PC-3 (cell line): ENCODE measurements at places on chromosomes 16 and 17.

DNA sequence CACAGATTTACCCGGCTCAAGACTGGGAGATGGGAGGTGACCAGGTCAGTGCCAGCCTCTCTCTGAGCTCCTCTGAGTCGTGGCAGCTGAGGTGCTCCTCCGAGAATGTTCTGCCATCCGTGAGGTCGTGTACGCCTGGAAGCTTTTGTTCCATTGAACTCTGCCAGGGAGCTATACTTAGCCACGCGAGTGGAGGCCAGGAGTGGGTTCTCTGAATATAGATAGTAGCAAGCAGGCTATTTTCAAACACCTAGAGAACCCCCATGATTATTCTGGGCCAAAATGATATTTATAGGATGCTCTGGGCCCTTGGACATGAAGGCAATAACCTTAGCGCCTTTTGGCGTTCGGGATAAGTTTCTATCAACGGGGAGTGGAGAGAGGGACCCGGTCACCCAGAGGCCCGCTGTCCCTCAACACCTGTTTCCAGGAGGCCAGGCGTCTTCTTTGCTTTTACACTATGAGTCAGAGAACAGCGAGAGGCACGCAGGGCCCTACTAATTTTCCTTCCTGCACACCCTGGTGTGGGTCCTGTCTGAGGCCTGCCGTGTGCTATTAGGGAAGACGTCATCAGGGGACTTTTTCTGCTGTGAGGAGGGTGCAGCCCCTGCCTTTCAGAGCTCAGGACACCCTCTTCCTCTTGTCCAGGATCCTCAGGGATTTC is 11.0 kb upstream of the MVD start:
- no peak overlapping the region for H3K4me3 ChIP-seq
- peaks cover under 1% of the 10 kb centered on the region; the same call in 1 of the 2 replicates for H3K4me1 ChIP-seq
- H3K36me3 ChIP-seq, result no peaks in the 10 kb centered on the region
- DNase-seq, result no peak

GRCh38 chr17:600576-601243 is 113.9 kb downstream of the VPS53 start:
- H3K36me3 ChIP-seq, result peaks cover 8% of the 10 kb centered on the region; the same call in 1 of the 2 replicates
- no peak overlapping the region for H3K4me3 ChIP-seq
- no peaks in the 10 kb centered on the region for H3K27me3 ChIP-seq
- no peak for DNase-seq
- H3K4me1 ChIP-seq, result 0 out of 2 replicates have a peak, but pooled peaks cover 6% of the 10 kb centered on the region

DNA sequence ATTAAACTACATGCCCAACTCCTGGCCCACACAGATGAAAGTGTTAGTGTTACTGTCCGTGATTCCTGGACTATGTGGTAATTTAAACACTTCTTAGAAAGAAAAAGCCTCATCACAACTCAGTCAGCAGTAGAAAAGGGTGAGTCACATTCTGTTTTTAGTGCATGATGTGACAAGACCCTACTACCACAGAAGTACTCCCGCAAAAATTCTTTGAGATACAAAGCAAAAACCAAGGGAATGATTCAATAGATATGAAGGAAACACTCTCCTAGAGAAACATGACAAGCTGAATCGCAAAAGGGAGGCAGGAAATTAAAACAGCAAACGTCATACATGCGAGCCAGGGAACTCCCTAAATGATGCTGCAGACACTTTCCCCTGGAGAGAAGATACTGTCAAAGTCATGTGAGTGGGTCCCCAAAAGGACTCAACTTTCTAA is 14.4 kb downstream of the SNN start:
- no peak overlapping the region for H3K4me3 ChIP-seq
- peaks cover 2% of the 10 kb centered on the region; the same call in 1 of the 2 replicates for H3K36me3 ChIP-seq
- 0 out of 2 replicates have a peak, but pooled peaks cover 5% of the 10 kb centered on the region for H3K4me1 ChIP-seq
- H3K27me3 ChIP-seq, result no peaks in the 10 kb centered on the region
- H3K27ac ChIP-seq, result no peak overlapping the region
- no peak for DNase-seq

GRCh38 chr17:72119873-72120641 is 763 bp upstream of the SOX9 start:
- peak overlapping the region; percentile 83 for H3K27ac ChIP-seq
- no peaks in the 10 kb centered on the region for H3K27me3 ChIP-seq
- peak; percentile 73 for DNase-seq
- peak overlapping the region; percentile 80 for H3K4me3 ChIP-seq
- peaks cover 31% of the 10 kb centered on the region for H3K4me1 ChIP-seq

DNA sequence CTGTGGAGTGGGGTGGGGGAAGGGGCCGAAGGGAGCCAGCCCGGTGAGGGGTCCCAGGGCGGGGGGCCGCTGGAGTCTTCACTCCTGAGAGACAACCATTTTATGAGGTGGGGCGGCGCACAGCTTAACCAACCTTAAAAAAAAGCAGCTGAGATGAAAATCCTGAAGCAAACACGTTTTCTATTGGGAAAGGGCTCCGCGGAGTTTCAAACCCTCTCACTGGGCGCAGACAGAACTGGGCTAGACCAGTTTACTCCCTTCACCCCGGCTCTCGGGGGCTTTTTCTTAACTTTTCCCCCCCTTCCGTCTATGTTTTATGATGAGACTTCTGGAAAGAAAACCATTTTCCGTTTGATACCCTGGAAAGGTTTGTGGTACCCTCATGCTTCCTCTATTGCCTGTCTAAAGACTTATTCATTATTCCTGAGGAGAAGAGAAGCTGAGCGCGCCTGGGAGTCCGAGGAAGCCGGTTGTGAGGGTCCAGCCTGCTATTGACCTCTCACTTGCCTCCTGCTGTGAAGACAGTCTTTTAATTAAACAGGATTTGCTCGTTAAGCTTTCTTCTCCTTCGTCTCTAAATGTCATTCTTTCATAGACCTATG is 482 bp upstream of the SSH2 start:
- H3K36me3 ChIP-seq, result no peaks in the 10 kb centered on the region
- DNase-seq, result no peak
- peak overlapping the region; percentile 85 for H3K4me3 ChIP-seq
- H3K27ac ChIP-seq, result no peak overlapping the region; the same call in 1 of the 2 replicates

- no peak overlapping the region for H3K27ac ChIP-seq
- H3K4me1 ChIP-seq, result no peaks in the 10 kb centered on the region
- no peaks in the 10 kb centered on the region for H3K27me3 ChIP-seq
- no peaks in the 10 kb centered on the region for H3K36me3 ChIP-seq
- DNase-seq, result no peak
Observed at GRCh38 chr17:68580236-68580770, 20.9 kb downstream of the FAM20A start.

GRCh38 chr16:22671301-22672076 is 142.5 kb upstream of the HS3ST2 start:
- H3K27me3 ChIP-seq, result no peaks in the 10 kb centered on the region
- no peaks in the 10 kb centered on the region for H3K4me1 ChIP-seq
- no peaks in the 10 kb centered on the region for H3K36me3 ChIP-seq
- no peak overlapping the region for H3K4me3 ChIP-seq
- peak; percentile 43 for DNase-seq
- no peak overlapping the region for H3K27ac ChIP-seq

DNA sequence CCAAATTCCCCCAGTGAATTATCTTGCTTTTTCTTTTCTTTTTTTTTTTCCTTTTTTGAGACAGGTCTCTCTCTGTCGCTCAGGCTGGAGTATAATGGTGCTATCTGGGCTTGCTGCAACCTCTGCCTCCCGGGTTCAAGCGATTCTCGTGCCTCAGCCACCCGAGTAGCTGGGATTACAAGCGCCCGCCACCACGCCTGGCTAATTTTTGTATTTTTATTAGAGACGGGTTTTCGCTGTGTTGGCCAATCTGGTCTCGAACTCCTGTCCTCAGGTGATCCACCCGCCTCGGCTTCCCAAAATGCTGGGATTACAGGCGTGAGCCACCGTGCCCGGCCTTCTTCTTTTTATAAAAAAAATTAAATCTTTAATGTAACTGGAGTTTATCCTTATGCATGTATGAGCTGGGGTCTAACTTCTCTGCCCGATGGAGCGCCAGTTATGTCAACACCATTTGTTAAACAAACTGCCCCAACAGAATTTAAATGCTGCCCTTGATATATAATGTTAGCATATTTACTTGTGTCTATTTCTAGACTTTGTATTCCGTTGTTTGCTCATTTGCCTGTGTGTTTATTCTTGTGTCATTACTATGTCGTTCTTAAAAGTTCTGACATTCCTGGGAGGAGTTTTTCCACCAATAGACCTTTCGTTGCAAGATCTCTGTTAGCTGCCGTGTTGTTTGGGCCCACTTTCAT is 535 bp upstream of the AURKB start:
- DNase-seq, result no peak
- H3K4me1 ChIP-seq, result peaks cover 13% of the 10 kb centered on the region
- H3K27me3 ChIP-seq, result no peaks in the 10 kb centered on the region
- peaks cover 11% of the 10 kb centered on the region; the same call in 1 of the 2 replicates for H3K36me3 ChIP-seq
- peak overlapping the region; percentile 87 for H3K27ac ChIP-seq

GRCh38 chr17:58311429-58311894 is 17.1 kb downstream of the TSPOAP1 start:
- no peak overlapping the region for H3K4me3 ChIP-seq
- no peaks in the 10 kb centered on the region for H3K27me3 ChIP-seq
- no peak overlapping the region for H3K27ac ChIP-seq
- no peaks in the 10 kb centered on the region for H3K36me3 ChIP-seq
- peaks cover 10% of the 10 kb centered on the region for H3K4me1 ChIP-seq
- DNase-seq, result no peak

GRCh38 chr16:4911970-4912386 is 25.0 kb downstream of the PPL start:
- no peak overlapping the region for H3K4me3 ChIP-seq
- no peaks in the 10 kb centered on the region for H3K36me3 ChIP-seq
- no peak overlapping the region for H3K27ac ChIP-seq
- no peak for DNase-seq
- peaks cover 3% of the 10 kb centered on the region for H3K4me1 ChIP-seq

DNA sequence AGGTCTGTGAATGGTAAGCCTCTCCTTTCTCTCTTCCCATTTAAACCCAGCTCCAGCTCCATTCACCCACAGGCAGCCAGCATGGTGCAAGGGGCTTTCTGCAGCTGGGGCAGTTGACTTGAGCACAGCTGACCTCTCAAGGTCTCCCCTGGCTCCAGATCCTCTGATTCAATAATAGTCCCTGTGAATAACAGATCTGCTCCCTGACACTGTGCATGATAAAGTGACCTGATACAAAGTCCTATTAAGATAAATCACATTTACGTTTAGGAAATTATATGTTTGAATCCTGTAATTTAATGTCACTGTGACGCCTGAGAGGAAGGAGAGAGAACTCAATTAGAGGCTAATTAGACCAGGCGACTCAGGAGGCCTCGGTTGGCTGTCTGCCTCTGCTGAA is 540.4 kb upstream of the CDH11 start:
- H3K36me3 ChIP-seq, result no peaks in the 10 kb centered on the region
- peaks cover 72% of the 10 kb centered on the region for H3K4me1 ChIP-seq
- no peak overlapping the region for H3K27ac ChIP-seq
- no peak overlapping the region for H3K4me3 ChIP-seq
- no peaks in the 10 kb centered on the region for H3K27me3 ChIP-seq
- DNase-seq, result no peak
